ENCODE measurements at places on chromosomes 1 and 21.

- no peak for DNase-seq
These were observed 64.9 kb upstream of the SMYD2 start for GRCh38 chr1:214216021-214216420.

- no peak for DNase-seq
These were observed 772 bp downstream of the ADAM15 start for GRCh38 chr1:155051777-155052398.

DNA sequence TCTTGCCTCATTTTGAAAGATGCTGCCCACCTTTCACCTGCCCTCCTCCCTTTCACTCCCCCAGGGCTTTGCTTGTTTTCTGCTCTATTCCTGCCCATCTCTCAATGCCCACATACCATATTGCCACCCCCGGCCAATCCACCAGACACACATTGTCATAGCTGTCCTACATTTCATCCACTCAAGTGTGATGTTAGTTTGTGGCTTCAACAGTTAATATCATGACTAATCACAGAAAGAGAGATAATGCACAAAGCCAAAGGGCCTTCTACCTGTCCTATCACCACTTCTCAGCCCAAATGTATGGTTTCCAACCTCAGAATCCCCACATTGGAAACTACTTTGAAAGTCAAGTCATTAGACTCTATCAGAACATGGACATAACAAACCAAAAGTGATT is 18.0 kb upstream of the RCSD1 start:
- no peak for DNase-seq

DNA sequence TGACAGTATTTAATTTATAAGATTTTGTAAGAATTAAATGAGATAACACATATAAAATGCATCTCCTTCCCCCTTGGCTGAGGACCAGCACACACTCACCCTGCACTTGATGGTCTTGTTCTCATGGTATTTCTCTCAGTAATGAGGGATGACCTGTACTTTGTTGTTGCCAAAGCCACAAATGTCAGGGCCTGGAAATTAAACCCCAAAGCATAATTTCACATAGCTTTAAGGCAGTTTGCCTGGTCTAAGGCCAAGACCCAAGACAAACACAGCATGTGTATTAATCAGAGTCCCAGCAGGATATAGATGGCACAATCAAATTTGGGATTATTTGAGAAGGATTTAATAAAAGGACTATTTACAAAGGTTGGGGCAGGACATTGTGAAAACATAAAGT is 48.6 kb upstream of the EPS15 start:
- no peak for DNase-seq

DNA sequence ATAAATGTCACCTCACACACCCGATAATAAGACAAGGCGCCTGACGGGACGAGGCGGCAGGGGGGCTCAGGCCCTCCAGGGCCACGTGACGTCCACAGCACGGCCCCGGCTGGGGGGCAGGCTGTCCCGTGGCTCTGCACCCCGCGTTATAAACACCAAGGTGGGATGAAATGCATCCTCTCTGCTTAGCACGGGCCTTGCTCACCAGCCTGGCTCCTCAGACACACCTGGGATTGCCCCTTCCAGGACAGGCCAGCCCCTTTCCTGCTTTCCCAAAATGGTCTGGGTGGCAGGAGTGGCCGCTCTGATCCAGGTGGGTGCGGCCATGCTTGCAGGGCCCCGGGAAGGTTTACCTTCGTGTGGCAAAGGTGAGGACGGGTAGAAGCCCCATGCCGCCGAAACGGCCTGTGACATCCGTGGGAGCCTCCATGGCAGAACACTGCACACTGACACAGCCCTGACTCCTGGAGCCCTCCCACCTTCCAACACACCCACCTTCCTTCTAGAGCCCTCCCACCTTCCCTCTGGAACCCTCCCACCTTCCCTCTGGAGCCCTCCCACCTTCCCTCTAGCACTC is 35.9 kb downstream of the SLC19A1 start:
- DNase-seq = no peak
